ENCODE measurements at places on chromosomes 7 and 10. TPM values are rescaled to one million over a fixed set of nuclear protein-coding genes. Genes with fewer than 3 reads are reported as not detected.

The TM9SF3 gene
- total RNA-seq, result 63.1 TPM

The IGFBP1 gene
- 0.48 TPM for total RNA-seq

The OR2F2 gene
- not detected for total RNA-seq

- DNase-seq, result no peak
These were observed 49.1 kb downstream of the PLCE1 start for GRCh38 chr10:94042834-94043175.

DNA sequence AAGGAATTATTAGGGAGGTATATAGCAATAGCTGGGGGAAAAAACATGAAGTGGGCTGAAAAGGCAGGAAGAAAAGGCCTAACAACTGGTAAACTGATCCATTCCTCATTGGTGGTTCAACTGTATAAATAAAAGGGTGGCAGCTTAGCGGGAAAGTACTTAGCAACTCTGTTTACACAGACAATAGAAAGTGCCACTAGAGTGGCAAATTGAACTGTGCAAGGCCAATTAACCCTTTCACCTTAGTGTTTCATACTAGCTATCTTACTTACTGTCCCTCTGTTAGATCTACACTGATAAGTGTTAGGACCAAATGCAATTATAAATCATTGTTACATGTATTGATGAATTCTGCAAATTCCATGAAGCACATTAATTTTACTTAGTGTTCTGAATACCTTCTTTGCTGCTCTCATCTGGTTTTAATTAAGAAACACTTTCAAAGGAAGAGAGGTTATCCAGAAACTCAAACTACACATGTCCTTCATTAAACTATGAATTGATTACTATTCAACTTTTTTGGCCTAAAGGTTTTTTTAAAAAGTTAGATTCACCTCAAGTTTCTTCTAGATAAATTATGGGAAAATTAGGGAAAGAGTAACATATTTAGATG is 28.0 kb downstream of the DNAJC1 start:
- no peak for DNase-seq

DNA sequence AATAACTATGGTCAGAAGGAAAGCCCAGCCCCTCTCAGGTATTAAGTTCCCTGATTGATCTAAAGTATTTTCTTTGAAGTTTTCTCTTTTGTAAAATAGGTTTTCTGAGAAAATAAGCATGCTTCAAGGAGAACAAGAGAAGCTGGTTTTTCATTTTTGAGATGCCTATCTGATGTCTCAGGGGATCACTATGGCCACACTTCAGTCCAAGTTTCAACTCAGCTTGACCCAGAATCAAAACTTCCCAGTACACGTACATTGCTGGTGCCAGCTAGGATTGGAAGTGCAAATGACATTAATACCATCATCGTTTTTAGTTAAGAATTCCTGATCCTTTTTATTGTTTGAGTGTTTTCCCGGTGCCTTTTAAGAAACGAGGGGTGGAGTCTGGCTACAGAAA is 7.2 kb downstream of the ITIH5 start:
- no peak for DNase-seq

DNA sequence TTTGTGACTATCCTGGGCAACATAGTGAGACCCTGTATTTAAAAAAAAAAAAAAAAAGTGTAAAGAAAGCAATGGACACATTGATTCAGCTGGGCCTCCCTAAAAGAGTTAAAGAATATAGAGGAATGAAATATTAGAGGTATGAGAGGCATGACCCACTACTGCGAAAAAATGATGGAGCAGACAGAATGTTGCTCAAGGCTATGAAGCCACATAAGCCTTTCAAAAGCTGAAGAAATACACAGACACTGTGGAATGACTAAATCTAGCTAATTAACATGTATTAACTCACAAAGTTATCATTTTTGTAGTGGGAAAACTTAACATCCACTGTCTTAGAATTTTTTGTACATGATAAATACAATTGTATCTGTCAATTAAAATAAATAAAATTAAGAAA is 107.3 kb downstream of the HGF start:
- no peak for DNase-seq

DNA sequence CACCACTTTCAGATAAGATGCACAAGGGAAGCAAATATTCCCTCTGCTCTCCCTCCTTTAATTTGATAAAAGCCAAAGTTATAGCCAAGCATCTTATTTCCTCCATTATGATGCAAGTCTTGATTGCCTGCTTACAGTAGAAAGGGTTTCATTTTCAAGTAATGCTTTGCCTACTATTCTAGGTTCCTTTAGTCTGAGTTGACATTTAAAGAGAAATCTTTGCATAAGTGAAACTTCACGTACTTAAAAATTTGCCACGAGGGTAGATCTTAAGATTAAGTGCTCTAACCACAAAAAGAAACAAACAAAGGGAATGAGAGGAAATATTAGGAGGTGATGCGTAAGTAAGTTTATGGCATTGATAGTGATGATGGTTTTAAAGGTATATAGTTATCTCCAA is 78.1 kb upstream of the VWDE start:
- DNase-seq, result no peak

Data from HT1080 (cell line).